ENCODE measurements at places on chromosomes 11 and 22. TPM values are rescaled to one million over a fixed set of nuclear protein-coding genes. Genes with fewer than 3 reads are reported as not detected.

GRCh38 chr11:44408711-44409470, 99.0 kb upstream of the ALX4 start:
- DNase-seq = no peak

DNA sequence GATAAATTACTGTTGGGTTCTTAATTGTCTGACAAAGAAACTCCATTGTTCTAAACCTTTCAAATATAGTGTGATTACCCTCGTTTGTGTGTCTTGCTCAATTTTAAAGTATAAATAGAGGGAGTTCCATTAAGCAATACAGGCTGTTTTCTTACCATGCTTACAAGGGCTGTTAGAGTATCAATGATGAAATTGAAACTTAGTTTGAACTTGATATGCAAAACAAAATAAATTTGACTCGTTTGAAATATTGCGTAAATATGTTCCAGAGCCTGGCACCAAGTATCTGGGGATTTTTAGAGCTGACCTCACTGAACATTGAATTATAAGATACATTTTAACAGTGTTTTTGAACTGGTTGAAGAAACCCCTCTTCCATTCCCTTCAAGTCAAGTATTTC, 31.7 kb downstream of the TEAD1 start:
- no peak for DNase-seq

- DNase-seq = peak; percentile 19
These were observed 53.3 kb downstream of the TCF20 start for GRCh38 chr22:42217019-42217751.

- DNase-seq = no peak
These were observed 151.7 kb downstream of the SPON1 start for GRCh38 chr11:14114269-14114668.

DNA sequence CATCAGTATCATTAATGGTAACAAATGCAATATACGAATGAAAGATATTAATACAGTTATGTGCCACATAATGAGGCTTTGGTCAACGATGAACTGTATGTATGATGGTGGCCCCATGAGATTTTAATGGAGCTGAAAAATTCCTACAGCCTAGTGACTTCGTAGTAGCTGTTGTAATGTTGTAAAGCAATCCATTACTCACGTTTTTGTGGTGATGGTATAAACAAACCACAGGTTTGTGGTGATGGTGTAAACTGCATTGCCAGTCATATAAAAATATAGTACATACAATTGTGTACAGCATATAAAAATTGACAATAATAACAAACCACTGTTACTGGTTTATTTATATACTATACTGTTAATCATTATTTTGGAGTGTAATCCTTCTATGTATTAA, 27.4 kb upstream of the GRIA4 start:
- DNase-seq = no peak

Gene ACRV1
- total RNA-seq = 0.21 TPM

- no peak for DNase-seq
These were observed 476.8 kb downstream of the METTL15 start for GRCh38 chr11:28584992-28585391.

Gene CDC42EP1
- 0.19 TPM for total RNA-seq

Gene BAD
- 41.0 TPM for total RNA-seq

DNA sequence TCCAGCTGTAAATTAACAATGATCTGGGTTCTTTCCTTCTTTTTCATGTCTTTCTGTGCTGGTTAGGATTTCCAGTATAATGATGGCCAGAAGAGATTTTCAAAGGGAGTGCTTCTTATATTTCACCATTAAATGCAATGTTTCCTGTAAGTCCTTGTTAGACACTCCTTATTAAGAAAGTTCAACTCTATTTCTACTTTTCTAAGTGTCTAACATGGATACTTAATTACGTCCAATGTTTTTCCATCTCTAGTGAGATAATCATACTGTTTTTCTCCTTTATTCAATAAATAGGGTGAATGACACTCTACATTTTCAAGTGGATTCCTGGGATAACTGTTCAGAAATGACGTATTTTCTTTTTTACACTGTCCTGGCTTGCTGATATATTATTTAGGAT, 49.8 kb downstream of the CDON start:
- DNase-seq = no peak

Gene CCDC87
- total RNA-seq = 0.08 TPM

- DNase-seq = no peak
These were observed 287.5 kb upstream of the ANO3 start for GRCh38 chr11:26044389-26044788.

- DNase-seq = no peak
These were observed 252.8 kb downstream of the JRKL start for GRCh38 chr11:96642583-96642982.

- no peak for DNase-seq
These were observed 1048.4 kb downstream of the TBC1D22A start for GRCh38 chr22:47810505-47811500.

Gene SBF2
- 0.62 TPM for total RNA-seq
